Stimulated activated CD8-positive, alpha-beta memory T cell treated with anti-CD3 and anti-CD28 coated beads, Interleukin-7, amount 100 ng/mL, for 4 hours (primary cell): ENCODE measurements at places on chromosomes 4 and X.

- no peak for DNase-seq
These were observed 32.2 kb downstream of the WFS1 start for GRCh38 chr4:6301732-6302442.

GRCh38 chrX:18674417-18674787 is 2.5 kb upstream of the RS1 start:
- peak; percentile 2 for DNase-seq

DNA sequence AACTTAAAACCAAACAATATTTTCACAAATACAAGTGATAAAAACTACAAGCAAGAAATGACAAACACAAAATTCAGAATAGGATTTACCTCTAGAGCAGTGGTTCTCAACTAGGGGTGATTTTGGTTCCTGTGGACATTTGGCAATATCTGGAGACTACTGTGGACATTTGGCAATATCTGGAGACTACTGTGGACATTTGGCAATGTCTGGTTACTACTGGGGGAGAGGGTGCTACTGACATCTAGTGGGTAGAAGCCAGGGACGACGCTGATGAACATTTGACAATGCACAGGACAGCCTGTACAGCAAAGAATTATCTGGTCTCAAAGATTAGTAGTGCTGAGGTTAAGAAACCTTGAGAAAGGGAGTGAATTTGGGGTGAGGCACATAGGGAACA is 169.8 kb downstream of the CLCN4 start:
- DNase-seq: no peak

- DNase-seq: no peak
These were observed 44.7 kb downstream of the SLC10A7 start for GRCh38 chr4:146477054-146477453.

DNA sequence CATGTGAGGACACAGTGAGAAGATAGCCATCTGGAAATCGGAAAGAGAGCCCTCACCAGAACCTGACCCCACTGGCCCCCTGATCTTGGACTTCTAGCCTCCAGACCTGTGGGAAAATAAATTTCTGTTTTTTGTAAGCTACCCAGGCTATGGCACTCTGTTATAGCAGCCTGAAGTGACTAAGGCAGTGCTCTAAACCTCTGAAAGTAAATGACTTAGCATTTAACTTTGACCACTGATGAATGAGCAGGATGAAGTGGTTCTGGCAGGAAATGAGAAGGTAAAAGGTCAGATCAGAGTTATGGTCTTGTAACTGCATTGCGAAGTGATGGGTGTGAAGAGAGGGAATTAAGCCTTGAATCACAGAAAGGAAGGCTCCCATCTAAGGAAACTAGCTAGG is 17.0 kb downstream of the GPAT3 start:
- DNase-seq: no peak

DNA sequence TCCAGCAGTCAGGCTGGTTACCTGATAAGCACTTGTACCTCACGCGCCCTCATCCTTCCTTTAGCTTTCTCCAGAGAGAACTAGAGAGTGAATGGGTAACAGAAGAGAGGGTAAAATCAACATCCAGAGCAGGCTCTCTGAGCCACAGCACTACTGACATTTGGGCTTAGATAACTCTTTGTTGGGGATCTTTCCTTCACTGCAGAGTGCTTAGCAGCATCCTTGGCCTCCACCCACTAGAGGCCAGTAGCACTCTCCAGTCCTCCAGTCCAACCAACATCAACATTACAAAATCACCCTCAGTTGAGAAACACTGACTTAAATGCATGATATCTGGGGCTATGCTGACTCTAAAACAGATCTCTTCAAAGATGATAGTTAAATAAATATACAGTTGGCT is 220.7 kb downstream of the TACR3 start:
- DNase-seq: no peak

GRCh38 chr4:114423582-114423981 is 175.0 kb upstream of the UGT8 start:
- no peak for DNase-seq

DNA sequence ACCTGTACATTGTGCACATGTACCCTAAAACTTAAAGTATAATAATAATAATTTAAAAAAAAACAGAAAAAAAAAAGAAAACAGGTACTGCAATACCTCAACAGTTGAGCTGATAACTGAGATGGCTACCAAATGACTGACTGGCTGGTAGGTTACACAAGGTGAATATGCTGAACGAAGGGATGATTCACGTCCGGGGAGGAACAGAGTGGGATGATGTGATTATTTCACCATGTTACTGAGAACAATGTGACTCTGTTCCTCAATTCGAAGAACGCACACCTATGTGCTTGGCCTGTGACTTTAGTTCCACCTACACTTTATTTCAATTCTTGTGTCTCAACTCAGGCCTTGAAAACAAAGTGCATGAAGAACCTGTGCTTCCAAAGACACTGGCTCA is 111.7 kb downstream of the CXXC4 start:
- no peak for DNase-seq

- DNase-seq: no peak
These were observed 15.7 kb upstream of the SLC10A4 start for GRCh38 chr4:48467442-48467841.

DNA sequence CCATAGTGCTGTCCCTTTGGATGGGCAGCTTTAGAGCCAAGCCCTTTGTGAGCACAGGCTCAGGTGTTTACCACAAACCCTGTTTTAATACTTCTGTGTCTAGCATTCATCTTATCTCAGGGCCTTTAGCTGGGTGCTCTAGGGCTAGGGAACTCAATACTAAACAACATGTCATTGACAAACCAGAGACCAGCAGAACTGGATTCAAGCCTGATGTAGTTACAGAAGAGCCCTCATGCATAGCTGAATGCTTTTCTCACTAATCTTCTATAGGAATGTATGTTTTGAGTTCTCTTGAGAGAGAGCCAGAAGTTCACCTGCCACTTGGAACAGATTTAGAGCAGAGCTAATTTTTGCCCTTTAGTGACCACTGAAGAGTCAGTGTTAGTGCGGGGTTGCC is 142.6 kb downstream of the DCK start:
- DNase-seq: no peak

GRCh38 chr4:73832651-73833237 is 3.7 kb upstream of the CXCL6 start:
- no peak for DNase-seq

- DNase-seq: no peak
These were observed 256.4 kb upstream of the GRID2 start for GRCh38 chr4:92047209-92047875.
